ENCODE measurements at places on chromosomes 7 and 10.

GRCh38 chr7:81190997-81191768 lies 272.3 kb upstream of the SEMA3C start:
- no peak for DNase-seq

- DNase-seq: no peak
Observed at GRCh38 chr7:37508118-37508517, 59.5 kb upstream of the ELMO1 start.

- DNase-seq: no peak
Observed at GRCh38 chr10:35712486-35712885, 70.4 kb upstream of the FZD8 start.

GRCh38 chr10:61662794-61663259 lies at the start of gene CABCOCO1:
CABCOCO1 (plus strand) TSS chr10:61662929; CDS start chr10:61662973, 44 bp downstream.
- no peak for DNase-seq

- DNase-seq: no peak
Observed at GRCh38 chr10:12186323-12186722, 9.4 kb downstream of the NUDT5 start.

DNA sequence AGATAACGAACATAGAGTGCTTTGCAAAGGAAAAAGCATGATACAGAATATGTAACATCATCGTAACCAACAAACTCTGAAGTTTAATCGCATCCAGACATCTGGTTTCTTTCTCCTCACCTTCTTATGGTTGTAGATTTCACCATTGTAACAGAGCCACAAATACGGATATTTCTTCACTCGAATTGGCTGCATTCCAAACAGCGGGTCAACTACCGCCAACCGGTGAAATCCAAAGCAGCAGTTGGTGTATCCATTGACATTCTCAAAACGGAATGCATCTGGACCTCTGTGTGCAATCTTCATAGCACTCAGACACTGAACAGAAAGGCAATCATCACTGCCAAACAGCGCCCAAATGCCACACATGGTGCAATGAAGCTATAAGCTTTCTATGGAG lies 3.4 kb downstream of the ASNS start:
- no peak for DNase-seq

- DNase-seq: no peak
Observed at GRCh38 chr7:24965831-24966708, 13.9 kb downstream of the OSBPL3 start.

DNA sequence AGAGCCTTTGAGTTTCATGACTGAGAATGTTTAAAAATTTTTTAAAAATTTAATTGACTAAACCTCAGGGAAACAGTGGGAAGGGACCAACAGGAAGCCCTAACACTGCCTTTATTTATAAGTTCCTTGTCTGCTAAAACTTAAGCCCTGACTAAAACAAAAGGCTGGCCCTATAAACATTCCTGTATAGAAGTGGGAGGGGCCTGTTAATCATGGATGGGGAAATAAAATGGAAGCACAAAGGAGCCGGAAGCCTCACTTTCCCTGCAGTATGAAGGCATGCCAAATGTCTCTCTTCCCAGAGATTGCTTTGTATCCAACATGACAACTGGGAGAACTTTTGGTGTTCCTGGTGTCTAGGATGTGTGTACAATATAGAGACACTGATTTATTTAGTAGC lies 66.0 kb downstream of the VPS50 start:
- DNase-seq: no peak

DNA sequence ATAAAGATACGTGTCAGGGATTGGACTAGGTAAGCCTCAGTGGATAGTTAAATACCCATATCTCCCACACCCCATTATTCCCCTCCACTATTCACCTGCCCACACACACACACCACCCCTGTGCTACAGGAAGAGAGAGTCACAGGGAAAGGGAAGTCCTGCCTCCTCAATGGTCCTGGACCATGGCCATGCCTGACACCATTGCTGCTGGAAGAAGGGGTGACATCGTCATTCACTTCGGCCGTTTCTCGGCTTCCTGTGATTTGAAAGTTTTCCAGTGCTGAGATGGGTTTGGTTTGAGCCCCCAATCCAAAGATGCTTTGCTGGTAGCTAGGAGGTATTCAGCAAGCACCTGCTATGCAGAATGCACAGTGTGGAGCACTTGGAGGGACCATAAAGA lies 18.5 kb downstream of the PRKAG2 start:
- DNase-seq: no peak

DNA sequence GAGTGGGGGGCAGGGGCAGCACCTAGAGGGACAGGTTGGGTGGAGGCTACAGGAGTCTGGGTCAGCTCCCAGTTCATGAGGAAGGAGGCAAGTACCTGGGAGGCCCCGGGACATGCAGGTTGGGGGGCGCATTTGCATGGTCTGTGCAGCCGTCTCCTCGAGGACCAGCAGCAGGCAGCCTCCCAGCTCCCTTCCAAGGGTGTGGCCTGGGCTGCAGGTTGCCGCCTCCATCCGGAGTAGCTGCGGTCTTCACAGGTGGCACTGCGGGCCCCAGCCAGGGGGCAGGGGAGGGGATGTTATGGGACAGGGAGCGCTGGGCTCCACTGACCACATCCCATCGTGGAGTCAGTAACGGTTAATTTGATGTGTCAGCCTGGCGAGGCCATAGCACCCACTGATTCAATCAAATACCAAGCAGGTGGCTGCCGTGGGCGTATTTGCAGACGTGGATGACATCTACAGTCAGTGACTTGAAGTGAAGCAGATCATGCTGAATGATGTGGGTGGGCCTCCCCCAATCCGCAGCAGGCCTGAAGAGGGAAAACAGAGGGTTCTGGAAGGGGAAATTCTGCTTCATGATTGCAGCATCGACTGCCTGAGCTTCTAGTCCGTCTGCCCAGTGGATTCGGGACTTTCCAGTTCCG lies 81.6 kb downstream of the PRKAG2 start:
- DNase-seq: no peak

DNA sequence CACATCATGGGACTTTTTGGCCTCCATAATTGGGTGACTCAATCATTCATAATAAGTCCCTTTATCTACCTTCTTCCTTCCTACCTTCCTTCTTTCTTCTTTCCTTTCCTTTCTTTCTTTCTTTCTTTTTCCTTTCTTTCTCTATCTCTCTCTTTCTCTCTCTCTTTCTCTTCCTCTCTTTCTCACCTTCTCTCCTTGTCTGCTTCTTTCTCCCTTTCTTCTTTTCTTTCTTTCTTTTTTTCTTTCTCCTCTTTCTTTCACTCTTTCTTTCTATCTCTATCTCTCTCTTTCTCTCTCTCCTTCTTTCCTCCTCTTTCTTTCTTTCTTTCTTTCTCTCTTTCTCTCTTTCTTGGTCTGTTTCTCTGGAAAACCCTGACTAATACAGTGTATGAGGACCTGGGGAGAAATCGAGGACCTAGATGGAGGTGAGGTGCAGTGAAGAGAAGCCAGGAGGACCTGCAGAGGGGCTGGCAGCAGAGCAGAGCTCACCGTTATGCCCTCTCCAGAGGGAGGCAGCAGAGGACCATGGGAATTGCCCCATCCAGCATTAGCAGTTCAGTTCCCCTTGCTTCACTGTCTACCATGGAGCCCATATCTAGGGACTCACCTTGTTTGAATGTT lies 52.7 kb upstream of the BTRC start:
- no peak for DNase-seq

GRCh38 chr7:151244196-151244840 lies 4.2 kb downstream of the SMARCD3 start:
- no peak for DNase-seq

- DNase-seq: no peak
Observed at GRCh38 chr10:121240556-121240955, 357.7 kb downstream of the FGFR2 start.

DNA sequence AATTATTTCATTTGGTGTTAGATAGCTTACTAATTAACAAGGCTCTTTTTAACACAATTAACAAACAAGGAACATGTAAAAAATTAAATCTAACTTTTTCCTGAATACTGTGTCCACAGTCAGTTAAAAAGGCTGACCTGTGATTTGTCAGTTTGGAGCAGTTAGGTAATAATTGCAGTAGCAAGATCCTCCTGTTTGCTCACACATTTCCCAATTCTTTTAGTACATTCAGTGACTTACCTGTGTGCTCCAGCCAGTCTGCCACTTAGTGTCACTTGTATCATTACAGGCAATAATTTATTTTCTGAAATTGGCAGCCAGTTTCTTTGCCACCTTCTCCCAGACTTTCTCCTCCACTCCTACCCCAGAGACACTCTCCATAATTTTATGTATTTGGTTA lies 66.8 kb downstream of the LHFPL3 start:
- no peak for DNase-seq

GRCh38 chr7:53050433-53050832 lies 15.0 kb downstream of the POM121L12 start:
- no peak for DNase-seq

DNA sequence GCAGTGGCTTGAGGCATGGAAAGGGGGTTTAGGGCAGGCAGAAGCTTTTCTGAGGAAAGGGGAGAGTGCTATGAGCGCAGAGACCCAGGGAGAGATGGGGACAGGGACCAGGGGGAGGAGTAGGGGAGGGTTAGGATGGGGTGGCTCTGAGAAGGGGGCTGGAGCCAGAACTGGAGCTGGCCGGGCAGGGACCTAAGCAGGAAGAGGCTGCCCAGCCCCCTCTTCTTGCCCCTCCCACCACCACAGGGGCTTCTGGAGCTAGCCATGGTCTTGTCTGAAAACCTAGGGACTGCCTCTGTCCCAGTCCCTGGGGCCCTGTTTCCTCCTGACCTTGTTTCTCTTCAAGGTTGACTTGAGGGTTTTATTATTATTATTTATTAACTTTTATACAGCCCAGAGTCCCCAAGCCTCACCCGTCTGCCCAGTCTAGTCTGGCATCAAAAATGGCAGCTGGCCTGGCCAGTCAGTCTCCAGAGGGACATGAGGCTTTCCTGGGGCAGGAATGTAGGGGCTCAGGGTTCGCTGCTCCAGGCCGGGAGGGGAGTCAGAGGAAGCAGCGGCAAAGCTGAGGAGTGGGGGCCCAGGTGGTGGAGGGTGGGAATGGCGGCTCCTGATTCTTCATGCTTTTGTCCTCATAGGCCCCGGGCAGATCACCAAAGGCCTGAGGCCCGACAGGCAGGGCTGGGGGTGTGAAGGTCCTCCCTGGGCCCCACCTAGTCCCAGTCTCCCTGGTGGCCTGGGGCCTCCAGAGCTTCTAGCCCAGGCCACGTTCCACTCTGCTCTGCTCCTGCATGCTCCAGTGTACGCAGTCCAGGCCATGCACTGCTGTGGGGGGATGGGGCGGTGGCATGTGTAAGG lies 5.7 kb downstream of the TRIM8 start:
- DNase-seq: no peak

DNA sequence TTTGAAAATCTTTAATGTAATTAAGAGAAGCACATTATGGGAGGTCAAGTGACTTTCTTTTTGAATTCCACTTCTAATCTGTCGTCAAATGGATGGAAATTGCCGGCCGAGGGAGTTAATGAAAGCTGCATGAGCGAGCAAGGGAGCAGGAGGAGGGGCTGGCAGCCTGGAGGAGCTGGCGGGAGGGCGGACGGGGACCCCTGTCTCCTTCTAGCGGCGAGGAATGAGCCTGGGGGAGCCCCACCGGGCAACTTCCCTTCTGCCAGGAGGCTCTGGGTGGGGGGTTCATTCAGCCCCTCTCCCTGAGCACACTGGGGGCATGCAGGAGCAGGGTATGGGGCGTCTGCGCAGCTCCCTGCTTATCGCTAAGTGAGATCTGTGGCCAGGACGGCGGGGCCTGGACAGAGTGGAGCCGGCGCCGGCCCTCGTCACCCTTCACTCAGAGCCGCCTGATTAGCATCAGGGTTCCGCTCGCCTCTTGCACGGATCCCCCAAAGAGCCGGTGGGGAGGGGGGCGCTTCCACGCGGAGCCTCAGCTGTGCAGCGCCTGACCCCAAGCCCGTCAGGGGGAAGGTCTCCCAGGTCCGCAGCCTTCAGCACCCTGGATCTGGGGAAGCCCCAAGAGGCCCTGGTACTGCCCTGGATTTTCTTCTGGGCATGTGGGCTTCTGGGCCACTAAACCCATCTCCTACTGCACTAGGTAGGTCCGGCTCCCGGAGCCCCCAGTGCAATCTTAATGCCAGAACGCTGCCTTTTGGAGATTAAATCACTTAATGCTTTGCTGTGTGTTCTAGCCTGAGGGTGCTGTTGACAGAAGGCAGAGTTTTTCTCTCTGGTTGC lies 680.8 kb downstream of the LRMDA start:
- no peak for DNase-seq

DNA sequence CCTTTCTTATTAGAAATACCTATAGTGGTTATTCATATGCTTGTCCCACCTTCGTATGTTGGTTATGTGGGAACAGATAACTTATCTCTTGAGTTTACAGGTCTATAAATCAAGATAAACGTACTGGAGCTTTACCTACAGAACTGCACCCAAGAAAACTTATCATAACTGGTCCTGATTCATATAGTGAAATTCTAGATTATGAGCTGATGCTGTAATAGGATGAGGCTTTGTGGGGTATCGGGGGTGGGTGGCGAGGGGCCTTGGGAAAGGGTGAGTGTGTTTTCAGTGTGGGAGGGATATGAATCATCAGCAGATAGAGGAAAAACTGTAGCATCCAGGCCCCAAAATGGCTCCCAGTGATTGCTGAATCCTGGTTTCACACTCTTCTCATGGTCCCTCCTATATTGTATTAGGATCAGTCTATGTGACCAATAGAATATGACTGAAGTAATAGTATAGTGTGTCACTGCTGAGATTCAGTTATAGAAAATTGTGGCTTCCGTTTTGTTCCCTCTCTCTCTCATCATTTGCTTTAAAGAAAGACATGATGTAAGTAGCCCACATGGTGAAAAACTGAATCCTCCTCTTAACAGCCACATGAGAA lies 706.8 kb upstream of the LRRTM3 start:
- DNase-seq: no peak

DNA sequence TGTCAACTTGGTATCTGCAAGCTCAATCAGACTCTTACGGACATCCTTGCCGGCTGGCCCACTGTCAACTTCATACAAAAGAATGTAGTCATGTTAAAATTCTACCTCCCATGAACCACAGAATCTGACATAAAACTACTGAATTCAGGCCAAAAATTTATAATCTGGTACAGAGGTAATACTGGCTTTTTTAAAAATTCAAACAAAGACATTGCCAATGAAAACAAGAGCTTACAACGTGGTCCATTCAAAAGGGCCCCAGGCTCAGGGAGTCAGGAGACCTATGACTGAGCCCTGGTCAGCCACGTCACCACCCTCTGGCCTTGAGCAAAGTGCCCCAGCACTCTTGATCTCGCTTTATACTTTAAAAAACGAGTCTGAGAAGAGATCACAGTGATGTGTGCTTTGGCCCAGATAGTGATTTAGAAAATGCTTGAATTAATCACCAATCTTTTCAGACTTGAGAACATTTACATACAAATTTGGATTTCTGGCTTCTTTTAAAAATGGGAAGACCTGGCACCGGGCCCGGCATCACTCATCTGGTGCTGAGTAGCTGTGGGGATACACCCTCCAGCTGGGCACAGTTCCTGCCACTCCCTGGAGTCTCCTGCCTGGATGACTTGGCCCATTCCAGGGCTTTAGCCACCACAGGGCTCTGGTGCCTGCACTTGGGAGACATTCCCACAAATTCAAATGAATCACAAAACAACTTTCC lies 94.1 kb downstream of the PIP4K2A start:
- DNase-seq: peak; percentile 84

- DNase-seq: no peak
Observed at GRCh38 chr10:78438907-78439809, 405.5 kb downstream of the RPS24 start.

DNA sequence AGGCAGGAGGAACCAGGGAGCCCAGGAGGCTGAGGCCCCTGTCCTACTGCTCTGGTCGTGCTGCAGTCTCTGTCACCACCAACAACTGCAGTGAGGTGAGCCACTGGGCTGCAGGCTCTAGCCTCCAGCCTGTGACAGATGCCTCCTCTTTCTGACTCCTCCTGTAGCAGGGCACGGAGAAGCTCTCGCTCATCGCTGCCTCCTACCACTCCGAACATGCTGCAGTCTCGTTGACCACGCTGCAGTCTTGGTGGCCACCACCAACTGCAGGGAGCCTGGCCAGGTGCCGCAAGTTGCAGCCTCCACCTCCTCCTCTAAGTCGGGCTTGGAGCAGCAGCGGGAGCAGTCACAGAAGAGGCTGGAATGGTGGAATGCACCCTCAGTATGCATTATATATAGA lies 22.1 kb upstream of the VOPP1 start:
- DNase-seq: no peak

Data from omental fat pad (tissue), 4 donors.